GM04503 (cell line): ENCODE measurements at places on chromosomes 12 and 14.
A peak's percentile ranks its signal among the peaks of the same experiment; 100 is the strongest.

DNA sequence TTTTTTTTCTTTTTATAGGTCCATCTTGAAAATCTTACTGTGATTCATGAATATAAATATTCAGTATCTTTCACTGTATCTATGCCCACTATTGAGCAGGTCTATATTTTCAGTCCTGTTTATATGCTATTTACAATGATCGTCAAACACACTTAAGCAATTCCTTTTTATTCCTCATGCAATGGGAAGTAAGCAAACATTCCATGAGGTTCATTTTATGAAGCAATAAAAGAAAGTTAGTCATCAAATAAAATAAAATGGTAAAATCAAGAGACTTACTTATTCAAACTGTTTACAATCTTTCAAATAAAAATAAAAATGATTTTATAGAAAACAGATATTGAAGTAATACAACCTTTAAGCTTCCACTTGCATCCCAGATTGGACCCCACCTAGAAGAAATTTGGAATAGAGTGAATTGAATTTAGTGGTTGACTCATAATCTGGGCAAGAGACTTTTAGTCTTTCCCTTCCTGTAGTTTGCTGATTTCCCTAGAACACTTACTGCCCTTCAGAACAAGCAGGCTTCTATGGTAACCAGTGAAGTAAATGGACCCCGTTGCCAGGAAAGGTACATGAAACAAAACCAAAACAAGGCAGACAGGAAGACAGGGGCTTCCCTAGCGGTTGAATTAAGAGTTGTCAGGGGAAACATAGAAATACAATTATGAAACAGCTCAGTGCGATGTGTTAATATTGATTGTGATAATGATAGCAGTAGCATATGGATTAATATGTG lies 241.0 kb upstream of the ATP2B1 start:
- DNase-seq = peak; percentile 63

GRCh38 chr12:126093908-126094307 lies 1028.7 kb downstream of the AACS start:
- DNase-seq = no peak

DNA sequence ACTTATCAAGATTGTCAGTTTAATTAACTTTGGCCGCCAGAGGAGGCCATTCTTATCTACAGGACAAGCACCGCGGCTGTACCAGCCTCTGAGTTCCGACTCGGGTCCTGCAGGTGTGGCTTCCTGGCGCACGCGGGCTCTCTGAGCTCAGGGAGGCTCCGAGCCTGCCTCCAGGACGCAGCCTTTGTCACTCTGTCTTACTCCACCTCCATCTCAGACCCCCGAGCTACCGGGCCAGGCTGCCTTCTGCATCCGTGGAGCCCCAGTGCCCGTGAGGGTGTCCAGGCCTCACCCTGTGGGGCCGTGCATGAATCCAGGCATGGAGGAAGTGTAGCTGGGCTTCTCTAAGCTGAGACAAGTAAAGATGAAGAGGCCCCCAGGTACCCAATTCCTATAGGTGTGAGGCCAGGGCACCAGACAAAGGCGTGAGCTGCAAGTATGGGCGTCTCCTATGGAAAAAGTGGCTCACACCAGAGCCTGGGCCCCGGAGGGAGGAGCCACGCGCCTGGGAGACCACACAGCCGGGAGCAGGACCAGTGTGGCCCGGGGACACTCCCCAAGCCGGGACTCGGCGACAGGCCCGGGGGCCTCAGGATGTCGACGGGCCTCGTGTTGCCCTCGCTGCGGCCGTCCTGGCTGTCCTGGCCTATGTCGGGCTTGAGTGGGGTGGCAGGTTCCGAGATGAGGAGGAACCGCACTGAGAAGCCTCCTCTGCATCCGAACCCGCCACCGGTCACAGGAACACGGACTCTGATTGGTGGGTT lies 42.8 kb downstream of the NOC4L start:
- no peak for DNase-seq

GRCh38 chr14:54360667-54361066 lies 36.1 kb upstream of the CDKN3 start:
- DNase-seq = no peak

- DNase-seq = no peak
These were observed 4.3 kb downstream of the NIN start for GRCh38 chr14:50826681-50827080.

DNA sequence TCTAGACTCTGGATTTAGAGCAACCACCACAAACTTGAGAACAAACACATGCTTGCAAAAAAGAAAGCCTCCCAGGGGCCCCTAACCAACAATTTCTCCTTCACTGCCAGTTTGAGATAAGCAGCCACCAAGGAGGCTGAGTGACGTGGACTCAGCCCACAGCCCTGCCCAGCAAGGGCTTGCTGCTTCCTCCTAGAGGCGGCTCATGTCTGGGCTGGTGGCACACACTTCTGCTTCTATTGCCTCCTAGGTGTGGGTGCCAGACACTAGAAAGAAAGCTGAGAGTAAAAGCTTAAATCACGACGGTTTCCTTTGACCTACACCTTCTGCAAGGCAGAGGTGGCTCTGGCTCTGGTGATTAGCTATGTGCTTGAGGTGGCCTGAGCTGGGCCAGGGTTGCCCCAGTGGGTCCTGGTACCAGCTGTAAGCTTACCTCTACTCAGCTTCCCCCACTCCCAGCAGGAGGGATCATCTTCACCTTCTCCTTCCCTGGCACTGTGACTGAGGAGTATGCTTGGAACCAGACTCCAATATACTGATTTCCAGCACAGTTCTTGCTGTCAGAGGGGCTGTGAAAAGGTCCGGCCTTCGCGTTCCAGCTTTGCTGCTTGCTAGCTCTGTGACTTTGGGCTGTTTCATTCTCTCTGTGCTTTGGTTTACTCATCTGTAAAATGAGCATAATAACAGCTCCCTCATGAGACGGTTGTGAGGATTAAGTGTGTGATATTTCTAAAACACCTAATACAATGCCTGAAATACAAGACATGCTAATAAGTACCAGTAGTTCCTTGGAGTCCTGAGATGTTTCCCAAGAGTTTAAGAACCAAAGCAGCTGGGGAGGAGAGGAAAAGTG lies 89.7 kb upstream of the PARP11 start:
- DNase-seq = no peak

- no peak for DNase-seq
These were observed 3.0 kb upstream of the SNW1 start for GRCh38 chr14:77763978-77764377.

GRCh38 chr12:79557690-79558315 lies 133.0 kb downstream of the PAWR start:
- DNase-seq = peak; percentile 44

GRCh38 chr14:106622200-106622745 lies 1095.9 kb downstream of the TMEM121 start:
- DNase-seq = no peak

GRCh38 chr14:86723254-86723624 lies 1193.3 kb downstream of the FLRT2 start:
- DNase-seq = no peak

DNA sequence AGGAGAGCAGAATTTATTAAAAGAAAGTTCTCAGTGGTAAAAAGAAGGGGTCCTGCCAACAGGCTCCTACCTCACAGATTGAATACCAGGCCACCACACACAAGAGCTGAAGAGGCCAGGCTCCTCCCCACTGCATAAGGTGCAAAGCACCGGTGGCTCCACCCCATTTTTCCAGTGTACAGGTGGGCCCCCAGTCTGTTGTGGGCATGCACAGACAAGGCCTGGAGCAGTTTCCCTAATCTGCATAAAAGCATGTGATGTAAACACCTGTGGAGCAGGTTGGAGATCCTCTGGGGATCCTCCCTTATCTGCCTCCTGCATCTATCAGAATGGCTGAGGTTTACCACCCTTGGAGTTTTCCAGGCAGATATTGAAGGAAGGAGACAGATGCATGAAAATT lies 45.7 kb upstream of the PDZRN4 start:
- DNase-seq = no peak

DNA sequence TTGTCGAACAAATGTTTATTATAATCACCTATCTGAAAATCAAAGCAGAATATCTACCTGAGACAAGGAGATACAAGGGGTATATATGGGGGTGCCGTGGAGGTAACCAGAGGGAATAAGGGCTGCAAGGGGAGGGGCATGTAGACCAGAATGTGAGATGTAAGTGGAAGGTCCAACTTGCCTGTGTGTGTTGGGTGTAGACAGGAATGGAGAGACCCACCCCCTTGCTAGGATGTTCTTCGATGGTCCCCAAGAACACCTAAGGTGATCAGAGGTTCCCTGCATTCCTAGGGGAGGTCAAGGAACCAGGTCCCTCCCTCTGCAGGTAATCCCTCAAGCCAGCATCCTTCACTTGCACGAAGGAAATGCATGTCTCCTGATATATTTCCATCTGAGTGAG lies 167.9 kb downstream of the DICER1 start:
- DNase-seq = no peak

DNA sequence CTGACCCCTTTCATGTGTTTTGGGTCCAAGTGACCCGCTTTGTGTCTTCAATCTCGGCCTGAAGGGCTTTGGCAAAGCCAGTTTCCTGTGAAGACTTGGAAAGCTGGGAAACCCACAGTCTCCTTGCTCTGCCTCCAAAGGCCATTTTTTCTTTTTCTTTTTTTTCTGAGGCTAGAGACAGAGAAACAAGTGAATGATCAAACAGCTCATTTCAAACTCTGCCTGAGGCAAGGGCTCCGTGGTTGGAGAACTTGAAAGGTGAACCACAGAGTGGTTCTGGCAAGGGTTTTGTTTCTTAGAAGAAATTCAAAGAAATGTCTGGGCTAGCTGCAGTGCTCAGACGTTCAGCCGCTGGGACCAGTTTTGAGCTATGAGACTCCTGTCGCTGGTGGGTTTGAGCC lies 62.7 kb downstream of the ERH start:
- DNase-seq = no peak

- no peak for DNase-seq
These were observed 81.1 kb downstream of the SLC24A4 start for GRCh38 chr14:92404018-92404417.

DNA sequence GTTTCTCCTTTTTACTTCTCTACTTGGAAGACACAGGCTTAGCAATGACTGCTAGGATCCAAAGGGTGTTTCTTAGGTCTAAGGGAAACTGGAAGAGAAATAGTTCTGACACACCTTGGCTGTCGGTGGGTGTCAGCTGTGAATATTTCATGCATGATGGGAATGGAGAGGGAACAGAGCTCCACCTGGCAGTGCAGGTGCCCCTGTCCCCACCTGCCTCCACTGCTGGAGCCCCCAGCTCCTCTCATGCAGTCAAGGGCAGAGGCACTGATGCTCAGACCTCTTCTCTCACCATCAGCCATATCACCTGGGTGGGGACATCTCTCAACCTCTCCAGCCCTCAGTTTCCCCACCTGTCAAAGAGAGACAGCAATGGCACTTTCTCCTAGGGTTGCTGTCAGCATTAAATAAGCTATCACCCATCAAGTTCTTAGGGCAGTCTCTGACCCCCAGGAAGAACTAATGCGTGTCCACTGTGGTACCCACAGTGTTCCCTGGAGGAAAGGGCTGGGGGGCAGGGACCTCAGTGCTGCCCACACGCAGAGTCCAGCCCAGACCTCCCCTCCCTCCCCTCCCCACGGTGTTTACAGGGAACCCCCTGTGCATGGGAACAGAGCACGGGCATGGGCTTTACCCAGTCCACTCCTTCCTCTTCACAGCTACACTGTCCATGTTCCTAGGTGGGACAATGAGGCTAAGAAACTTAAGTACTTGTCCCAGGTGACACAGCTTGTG lies 69.1 kb downstream of the C14orf132 start:
- no peak for DNase-seq
